ENCODE measurements at places on chromosomes 6 and 20.

- no peak for DNase-seq
Observed at GRCh38 chr6:113416170-113416569, 441.0 kb upstream of the MARCKS start.

DNA sequence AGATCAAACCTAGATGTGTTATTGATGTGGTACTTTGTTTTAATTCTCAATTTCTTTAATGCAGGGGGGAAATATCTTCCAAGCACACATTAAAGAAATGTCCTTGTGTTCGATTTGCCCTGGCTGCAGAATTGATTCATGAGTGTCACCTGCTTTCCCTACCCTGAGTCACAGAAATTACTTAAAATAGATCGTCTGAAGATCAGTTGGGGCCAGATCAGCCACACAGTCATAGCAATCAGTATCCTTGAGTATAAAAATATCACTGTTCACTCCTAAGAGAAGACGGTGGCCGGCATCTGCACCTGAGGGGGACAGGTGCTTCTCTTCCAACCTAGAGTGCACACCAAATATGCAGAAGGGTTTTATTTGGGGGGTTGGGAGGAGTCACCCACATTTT lies 115.2 kb upstream of the RIN2 start:
- DNase-seq, result no peak

DNA sequence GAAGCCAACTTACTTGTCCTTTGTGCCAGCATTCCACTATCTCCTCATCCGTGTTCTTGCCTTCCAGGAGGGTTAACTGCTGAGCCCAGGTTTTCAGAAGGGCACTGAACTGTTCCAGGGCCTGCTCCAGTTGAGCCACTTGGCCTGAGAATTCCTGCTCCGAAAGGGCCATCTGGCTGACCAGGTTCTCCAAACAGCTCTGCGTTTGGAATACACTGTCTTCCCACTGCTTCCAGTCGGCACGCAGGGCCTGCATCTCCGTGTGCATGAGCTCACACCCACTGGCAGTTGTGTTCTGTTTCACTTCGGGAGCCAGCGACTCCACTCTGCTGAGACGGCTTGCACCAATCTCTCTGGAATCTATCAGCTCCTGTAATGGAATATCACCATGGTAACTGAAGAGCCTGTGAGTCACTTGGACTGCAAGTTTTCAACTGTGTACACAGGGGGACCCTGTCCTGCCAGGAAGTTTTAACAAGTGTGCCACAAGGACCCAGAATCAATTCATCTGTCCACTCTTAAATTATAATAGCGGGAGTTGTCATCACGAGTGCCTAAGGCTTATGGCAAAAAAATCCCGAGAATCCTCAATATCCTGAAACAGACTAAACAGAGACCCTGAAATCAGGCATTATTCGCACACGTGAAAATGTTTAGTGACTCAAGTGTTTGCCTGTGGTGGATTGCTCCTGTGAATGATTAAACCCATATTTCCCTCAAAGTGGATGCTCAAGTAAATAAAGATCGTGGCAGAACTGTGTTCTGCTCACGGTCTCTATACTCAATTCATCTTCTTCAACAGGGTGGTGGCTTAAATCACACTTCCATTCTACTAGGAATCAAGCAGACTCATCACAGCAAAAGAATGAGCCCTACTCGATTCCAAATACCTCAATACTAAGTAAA lies 255.9 kb downstream of the SYNE1 start:
- no peak for DNase-seq

DNA sequence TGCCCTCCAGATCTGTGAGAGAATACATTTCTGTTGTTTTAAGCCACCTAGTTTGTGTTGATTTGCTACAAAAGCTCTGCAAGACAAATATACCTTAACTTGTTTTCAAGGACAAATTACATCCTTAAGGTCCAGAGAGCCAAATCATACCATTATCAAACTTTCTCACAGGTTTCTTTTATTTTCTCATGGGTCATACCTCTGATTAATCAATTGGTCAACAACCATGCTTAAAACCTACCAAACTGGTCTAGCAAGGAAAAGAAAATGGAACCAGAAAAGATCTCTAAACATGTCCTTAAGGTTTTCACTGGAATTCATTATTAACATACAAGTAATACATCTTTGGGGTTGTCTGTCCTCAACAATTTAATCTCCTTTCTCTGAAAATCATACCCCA lies 535.0 kb downstream of the CD83 start:
- no peak for DNase-seq

DNA sequence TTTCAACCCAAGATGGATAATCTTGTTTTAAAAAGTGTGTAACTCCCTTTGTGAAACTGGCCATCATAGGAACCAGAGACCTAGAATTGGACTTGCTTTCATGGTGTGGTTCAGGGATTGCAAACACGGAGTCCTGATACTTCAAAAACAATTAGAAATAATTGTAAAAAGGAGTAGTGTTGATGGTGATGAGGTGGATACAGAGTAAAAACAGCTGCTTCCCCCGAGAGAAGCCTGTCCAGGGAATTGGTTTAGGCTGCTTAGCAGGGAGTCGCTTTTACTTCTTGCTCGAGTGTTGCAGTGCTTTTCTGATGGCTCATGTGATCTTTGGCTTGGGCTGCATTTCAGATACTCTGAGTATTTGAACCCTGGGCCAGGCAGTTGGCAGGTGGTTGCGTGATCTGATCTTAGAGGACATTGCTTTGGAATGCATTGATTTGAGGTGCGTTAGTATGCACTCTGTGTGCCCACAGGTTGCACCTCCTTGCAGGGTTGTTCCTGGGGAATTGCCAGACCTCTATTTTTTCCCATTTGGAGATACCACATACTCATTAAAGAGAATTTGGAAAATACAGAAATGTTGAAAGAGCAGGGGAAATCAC lies 19.5 kb downstream of the KIF3B start:
- no peak for DNase-seq

GRCh38 chr20:8540466-8540865 lies 408.4 kb downstream of the PLCB1 start:
- no peak for DNase-seq

- DNase-seq, result no peak
Observed at GRCh38 chr6:159533568-159533967, 159.5 kb downstream of the SOD2 start.

DNA sequence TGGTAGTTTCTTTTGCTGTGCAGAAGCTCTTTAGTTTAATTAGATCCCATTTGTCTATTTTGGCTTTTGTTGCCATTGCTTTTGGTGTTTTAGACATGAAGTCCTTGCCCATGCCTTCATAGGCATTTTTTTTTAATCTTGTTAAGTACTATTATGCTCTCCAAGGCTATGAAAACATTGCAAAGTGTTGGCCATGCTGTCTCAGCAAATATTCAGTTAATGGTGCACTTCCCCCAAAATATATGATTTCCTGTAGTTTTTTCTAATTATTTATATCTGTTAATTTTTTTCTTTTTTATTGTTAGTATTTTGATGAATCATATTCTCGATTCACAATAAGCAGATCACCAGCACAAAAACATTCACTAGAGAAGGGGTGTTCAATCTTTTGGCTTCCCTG lies 806.1 kb upstream of the FLRT3 start:
- no peak for DNase-seq

DNA sequence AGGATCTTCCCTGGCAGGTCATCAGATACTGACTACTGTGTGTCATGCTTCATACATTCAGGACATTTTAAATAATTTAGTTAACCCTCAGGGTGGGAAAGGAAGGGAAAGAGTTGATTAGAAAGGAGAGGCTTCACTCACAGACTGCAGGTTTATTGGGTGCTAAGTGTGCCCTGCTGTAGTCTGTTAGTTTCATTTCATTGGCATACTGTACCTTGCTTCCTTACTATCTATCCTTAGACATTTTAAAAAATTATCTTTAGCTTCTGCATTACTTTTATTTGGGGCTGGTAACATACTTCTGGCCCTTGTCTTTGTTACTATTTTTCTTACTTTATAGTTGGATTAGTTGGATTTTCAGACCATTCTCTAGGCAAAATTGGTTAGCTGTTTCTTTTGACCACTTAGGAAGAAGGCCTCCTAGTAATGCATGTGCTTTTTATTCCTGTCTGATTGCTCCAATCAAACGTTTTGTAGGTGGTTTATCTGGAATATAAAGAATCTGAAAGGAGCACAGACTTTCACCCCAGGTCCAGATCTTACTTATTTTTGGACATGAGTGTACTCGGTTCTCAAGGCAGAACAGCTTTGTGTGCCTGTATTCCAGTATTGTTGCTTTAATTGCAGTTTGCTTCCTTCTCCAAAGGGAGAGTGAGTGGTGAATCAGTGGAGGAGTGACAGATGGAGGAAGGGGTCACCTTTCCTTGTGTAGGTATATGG lies 82.7 kb upstream of the PRDM1 start:
- no peak for DNase-seq

GRCh38 chr6:41176189-41176588 lies 13.3 kb upstream of the TREM2 start:
- DNase-seq, result no peak

DNA sequence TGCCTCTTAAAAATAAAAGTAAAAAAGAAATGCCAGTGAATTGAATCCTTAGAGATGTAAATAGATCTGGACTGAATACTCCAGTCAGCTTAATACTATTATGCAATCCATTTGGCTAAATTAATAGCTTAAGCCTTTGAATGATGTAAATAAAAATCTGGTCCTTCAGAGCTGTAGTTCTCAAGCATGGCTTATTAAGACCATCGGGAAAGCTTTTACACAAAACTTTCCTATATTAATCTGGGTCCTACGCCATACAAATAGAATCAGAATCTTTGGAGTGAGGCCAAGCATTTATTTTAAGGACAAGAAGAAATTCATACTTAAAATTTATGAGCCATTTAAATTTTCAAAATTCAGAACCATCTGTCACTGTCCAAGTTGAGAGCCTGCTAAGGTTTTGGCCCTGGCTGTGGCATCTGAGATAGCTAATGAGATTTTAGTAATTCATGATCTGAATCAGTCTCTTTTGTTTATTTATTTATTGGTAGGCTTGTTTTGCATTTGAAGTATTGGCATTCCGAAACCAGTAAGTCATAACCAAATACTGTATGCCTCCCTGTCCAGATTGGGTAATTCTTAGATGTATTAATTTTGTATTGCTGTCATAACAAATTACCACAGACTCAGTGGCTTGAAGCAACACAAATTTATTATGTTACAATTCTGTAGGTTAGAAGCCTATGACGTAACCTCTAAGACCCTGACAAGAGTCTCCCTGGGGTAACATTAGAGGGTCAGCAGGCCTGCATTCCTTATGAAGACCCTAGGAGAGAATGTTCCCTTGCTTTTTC lies 228.1 kb upstream of the RAB32 start:
- no peak for DNase-seq

DNA sequence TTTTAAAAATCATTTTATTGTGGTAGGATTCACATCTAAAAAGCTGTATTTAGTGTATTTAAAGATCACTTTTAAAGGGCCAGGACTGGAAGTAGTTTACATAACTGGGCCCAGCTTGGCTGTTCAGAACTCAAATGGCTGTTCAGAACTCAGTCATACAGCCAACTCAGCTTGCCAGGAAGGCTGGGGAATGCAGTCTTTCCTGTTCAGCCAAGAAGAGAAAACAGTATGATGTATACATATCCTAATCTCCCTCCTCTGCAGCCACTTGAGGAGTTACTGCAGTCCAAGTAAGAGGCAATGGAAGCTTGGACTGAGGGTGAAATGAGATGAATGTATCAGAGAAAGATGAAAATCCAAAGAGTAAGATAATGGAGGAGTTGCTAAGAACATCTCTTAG lies 24.6 kb downstream of the DSTN start:
- DNase-seq, result no peak

DNA sequence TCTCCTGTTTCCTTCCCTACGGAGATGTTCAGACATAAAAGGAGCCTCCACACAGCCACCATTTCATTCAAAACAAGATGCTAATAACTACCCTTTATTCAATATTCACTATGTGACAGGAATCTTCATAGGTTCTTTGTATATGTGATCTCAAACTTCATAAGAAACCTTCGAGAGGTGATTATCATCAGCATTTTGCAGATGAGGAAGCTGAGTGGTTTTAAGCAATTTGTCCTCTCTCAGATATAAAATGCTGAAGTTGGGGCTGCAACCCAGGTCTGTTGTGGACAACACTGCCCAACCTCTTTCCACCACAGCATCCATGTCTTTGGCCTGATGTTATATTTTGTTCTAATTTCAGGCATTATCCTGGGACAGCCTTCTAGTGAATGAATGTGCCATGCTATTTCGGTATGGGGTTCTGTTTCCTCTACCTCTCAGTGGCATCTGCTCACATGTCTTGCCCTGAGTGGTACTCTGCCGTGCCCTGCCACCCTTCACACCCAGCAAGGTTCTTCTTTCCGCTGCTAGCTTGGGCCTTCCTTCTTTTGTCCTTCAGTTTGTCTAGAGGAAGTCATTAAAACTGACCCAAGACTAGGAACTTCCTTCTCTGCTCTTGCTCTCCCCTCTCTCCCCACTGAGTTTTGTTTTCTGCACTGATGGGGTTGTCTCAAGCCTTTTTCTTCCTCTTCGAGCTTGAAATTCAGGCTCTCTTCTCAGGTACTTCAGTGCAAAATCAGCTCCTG lies 300.9 kb upstream of the PRDM1 start:
- DNase-seq, result no peak

DNA sequence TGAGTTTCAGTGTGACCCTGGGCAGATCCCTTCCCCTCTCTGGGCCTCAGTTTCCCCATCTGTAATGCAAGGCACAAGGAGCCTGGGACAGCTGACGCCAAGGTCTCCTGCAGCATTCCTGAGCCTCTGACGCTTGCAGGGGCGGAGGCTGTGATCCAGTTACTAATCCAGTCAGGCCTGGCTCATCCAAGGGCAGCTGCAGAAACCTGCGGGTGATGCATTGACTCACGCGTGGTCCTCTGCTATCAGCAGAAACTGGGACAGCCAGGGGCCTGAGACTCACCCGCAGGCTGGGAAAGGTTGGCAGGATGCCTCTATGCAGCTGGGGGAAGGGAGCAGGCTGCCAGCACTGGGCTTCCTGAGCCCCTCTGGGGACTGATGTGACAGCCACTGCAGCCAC lies 65.0 kb upstream of the SIRPA start:
- no peak for DNase-seq

GRCh38 chr6:157326979-157327378 lies 3.7 kb upstream of the TMEM242 start:
- DNase-seq, result no peak

- DNase-seq, result no peak
Observed at GRCh38 chr6:153096031-153096430, 35.1 kb downstream of the RGS17 start.

DNA sequence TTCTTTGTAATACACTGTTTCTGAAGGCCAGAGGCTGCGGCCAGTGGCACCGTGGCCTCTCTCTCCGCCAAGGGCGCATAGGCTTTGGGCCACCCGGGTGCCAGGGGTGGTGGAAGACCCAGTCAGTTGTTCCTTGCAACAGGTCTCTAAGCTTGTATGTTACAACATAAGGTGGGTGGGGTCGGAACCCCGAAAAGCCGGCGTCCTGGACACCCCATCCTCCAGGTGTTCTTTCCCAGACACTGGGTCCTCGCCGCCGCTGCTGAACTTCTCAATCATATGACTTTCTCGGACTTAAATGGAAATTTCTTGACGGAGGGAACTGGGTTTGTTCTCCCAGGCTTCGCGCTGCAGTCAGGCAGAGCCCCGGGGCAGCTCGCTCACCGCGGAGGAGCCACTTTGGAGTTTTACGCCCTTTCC lies 983 bp upstream of the KCNQ5 start:
- DNase-seq, result no peak
